Stimulated activated CD8-positive, alpha-beta memory T cell treated with anti-CD3 and anti-CD28 coated beads, Interleukin-4, amount 100 ng/mL, for 48 hours (primary cell): ENCODE measurements at places on chromosomes 2 and 18.

DNA sequence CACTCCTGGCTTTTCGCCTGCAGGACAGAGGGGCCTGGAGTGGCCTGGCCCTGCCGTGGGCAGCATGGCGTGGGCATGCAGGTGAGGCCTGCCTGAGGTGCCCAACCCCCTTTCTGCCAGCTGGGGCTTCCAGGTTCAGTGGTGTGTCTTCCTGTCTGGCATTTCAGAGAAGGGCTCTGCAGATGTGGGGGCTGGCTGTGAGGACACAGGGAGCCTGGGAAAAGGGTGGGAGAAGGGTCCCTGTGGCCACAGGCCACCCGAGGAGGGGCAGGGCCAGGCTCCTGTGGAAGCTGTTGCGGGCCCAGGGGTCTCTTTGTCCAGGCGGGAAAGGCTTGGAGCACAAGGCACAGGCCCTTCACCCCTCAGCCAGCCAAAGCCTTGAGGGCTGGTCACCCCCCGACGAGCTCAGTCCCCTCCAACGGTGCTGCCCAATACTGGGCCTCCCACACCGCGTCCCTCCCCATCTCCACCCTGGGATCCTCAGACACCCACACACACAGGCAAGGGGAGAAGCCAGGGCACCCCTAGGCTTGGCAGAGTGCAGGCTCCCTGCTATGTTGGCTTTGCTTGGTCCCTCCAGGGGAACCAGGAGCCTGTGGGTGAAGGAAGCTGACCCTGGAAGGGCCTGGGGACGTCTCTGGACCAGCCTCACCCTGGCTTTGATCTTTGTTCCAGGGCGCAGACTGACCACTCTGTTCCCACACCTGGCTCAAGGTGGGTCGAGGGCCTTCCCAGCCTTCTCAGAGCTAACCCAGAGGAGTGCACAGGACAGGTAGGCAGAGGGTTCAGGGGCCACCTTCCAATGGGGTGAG lies 3.7 kb upstream of the AQP12A start:
- no peak for DNase-seq

DNA sequence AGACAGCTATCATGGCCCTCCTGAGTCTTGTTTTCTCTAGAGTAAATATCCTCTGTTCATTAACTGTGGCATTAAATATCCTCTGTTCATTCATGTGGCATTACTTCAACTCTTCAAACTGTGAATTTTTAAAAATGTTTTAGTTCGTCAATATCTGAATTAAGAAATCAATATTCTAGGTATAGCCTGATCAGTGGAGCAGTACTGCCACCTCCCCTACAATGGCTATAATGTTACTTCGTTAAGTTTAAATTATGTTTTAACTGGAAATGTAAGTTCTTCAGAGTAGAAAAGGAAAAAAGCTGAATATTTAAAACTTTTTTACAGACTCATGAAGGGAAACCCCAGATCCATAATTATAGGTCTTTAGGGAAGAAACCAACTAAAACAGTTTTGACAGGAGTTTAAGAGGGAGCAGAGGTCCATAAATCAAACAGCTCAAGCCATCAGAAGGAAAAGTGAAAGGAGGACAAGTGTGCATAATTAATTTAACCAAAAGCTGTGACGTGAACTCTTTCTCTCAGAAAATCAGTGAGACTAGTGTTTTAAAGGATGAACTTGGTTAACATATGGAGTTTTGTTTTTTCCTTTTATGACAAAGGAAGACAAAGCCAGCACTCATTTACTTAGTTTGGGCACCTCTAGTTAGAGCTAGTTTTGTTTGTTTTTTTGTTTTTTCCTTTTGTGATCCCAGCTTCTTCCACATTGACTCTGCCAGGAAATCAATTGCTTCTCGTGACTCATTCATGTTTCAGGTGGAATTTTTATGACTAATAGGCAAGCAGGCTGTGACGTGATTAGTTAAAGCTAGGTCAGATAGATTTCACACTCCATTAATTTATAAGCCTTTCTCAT lies 44.9 kb downstream of the RBBP8 start:
- DNase-seq = no peak

- no peak for DNase-seq
These were observed 176.2 kb upstream of the HDAC4 start for GRCh38 chr2:239576784-239577685.

GRCh38 chr2:224523626-224524577 lies 61.3 kb downstream of the CUL3 start:
- no peak for DNase-seq
